NCI-H2081 (cell line): ENCODE measurements at places on chromosomes 5 and 9.
A peak's percentile ranks its signal among the peaks of the same experiment; 100 is the strongest.

DNA sequence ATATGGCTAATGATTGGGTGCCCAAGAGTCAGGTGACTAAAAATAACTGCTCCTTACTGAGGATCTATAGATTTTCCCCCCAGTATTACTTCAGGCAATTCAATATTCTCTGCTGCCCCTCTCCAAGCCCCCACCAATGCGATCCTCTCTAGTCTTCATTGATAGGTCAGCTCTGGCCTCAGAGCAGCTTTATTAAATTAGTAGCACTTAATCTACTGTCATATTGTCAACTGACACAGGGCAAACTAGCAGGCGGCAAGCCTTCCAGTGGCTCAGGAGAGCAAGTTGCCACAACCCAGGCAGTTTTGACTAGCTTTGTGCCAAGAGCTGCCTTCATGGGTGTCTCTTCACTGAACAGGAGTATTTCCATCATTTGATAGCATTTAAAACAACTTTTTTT lies 462.9 kb downstream of the BNC2 start:
- no peak for DNase-seq

DNA sequence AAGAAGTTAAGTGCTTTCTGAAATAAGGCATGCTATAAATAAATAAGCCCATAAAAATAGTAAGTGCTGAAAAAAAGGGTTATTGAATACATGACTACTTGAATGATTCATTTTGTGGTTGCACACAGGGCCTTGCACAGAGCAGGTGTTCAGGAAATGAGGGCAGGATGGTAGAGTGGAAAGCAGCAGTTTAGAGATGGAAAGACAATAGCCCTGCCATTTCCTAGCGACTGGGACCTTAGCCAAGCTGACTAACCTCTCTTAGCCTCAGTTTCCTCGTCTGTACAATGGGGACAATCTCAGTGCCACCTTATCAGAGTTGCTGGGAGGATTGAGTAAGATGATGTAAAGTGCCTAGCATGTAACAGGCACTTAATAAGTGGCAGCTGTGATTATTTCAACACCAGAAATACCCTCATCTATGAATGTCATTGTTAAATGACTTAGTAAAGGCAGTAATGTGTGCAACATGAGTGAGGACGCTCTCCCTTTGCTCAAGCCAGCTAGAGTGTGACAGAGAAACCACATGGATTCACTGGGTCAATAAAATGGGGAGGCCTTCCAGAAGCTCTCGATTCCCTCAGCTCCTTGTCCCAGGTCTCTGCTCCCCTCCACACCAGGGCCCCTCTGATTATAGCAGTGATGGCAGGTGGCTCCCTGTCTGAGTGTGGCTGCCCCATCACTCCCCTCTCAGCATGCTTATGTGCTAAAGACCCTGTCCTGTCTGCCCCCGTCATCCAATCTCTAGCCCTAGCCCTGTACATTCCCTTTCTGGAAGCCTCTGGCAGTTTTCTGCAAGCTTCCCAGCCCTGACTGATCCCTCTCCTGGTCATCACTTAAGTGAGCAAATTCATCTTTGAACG lies 16.0 kb upstream of the PHF19 start:
- DNase-seq = peak; percentile 61

GRCh38 chr9:35686222-35687203 lies 3.2 kb downstream of the TPM2 start:
- no peak for DNase-seq

DNA sequence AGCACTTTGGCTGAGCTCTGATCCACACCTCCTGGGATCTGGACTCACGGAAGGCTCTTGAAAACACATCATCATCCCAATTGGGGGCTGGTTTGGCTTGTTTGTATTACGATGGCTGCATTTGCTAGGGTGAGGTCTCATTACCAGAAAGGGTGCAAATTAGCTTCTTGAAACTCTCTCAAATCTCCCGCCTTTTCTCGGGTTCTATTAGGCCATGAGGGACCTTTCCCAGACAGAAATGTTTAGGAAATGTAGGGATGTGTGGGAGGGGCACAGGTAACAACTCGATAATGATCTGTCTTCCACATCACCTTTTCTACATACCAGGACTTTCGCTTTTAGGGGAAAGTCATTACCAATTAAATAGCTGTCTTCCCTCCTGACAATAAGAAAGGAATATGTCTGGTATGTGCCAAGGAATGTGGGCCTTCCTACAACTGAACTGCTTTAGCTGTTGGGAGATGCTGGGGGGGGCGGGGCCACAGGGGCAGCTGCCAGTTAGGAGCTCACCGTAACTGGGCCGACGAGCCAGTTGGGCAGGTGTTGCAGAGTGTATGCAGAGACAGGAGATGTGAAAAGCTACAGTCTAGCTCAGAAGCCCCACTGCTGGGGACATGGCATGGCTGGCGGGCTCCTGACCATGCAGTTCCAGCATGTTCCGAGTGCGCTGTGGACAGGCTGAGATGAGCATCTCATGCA lies 71.2 kb downstream of the AK8 start:
- no peak for DNase-seq

- no peak for DNase-seq
These were observed 517.5 kb upstream of the FAM174A start for GRCh38 chr5:100017520-100018262.

GRCh38 chr9:123318202-123318601 lies 37.8 kb upstream of the CRB2 start:
- no peak for DNase-seq

DNA sequence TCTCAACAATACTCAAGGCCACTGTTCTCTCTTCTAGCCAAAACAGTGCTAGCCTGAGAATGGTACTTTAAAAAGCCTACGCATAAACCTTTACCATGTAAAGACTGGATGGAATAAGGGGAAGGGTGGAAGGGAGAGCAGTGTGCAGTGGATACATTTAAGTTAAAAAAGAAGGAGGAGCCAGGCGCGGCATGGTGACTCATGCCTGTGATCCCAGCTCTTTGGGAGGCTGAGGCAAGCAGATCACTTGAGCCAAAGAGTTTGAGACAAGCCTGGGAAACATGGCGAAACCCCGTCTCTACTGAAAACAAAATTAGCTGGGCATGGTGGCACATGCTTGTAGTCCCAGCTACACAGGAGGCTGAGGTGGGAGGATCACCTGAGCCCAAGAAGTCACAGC lies 127.7 kb upstream of the KIF2A start:
- DNase-seq = no peak
